HuH-7 (cell line): ENCODE measurements at places on chromosomes 6 and 20.

GRCh38 chr20:9835302-9835701, 3.6 kb downstream of the PAK5 start:
- DNase-seq, result no peak

DNA sequence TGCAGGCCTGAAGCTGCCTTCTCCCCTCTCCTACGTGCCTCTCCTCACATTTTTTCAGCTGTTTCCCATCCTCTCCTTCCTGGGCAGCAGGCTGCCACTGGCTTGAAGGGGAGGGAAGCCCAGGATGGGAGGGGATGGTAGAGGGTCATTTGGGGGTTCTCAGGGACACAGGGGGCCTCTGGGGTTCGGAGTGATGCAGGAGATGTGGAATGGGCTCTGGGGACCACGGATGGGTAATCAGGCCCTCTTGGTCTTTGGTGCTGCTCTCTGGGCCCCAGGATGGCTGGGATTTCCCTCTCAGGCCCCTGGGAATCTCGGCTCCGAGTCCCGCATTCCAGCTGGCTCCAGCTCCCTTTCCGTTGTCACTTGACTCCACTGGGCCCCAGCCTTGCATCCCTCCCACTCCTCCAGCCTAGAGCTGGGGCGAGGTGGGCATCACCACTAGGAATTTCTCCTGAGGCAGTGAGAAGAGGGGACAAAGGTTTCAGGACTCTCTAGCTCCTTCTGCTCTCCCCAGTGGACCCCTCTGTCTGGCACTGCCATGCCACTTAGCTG, 2.0 kb upstream of the DDR1 start:
- no peak for DNase-seq

GRCh38 chr20:38355161-38356012, 9.1 kb downstream of the LBP start:
- DNase-seq, result no peak

DNA sequence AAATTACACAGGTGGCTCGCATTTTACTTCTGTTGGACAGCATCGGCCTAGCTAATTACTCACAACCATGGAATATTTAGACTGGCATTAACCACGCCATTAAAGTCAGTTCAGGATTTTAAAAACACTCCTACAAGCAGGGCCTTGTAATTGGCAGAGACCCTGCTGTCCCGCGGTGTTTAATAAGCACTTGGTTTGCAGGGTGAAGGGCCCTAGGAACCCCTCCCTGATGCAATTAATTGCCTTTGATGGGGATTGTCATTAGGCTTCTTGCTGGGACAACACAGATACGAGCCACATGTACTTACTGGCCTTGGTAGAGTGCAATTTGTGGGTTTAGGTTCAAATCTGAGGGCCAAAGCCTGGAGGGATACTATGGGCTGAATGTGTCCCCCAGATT, 7.8 kb upstream of the VSTM2L start:
- DNase-seq, result no peak

- DNase-seq, result no peak
These were observed 156.7 kb upstream of the CCN2 start for GRCh38 chr6:132107896-132108295.

- DNase-seq, result no peak
These were observed 36.3 kb downstream of the SLC52A3 start for GRCh38 chr20:731891-732560.
